Stimulated activated CD8-positive, alpha-beta memory T cell treated with anti-CD3 and anti-CD28 coated beads, Interleukin-2, amount 100 ng/mL, for 1 hour (primary cell): ENCODE measurements at places on chromosomes 7 and 10.

GRCh38 chr10:77016278-77016815, 621.3 kb downstream of the KCNMA1 start:
- DNase-seq, result no peak

DNA sequence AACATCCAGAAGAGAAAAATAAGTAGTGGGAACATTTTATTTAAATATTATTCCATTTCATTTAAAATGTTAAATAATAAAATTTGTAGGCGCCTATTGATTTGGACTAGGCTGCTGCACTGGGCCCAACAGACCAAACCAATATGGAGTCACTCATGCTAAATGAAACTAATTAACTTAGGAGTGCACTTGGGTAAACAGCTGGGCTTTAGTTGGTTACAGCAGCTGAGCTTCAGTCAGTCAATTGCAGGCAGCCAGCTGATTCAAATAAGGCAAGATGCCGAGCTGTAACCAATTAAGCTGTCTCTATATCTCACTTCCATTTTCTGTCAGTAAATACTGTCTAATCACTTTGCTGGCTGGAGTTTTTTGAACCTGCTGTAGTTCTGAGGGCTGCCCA, 102.1 kb upstream of the WDR11 start:
- DNase-seq, result no peak

DNA sequence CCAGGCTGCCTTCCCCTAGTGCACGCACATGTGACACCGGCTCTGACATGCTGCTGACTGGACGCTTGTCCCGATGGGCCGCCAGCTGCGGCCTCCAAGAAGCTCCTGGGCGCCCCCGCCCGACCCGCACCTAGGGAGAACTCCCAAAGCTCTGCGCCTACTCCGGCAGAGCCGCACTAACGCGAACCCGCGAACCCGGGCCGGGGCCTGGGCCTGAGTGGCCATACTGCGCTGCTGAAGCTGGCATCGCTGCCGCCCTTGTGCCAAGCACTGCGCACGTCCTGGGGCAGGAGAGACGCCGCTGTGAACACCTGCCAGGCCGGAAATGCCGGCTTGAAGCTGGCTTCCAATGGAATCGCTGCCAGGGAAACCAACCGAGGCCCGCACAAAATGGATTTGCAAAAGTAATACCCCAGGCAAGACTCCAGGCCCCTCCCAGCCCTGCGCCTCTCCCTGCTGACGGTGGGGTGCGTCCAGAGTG, 85.1 kb downstream of the WASHC2A start:
- no peak for DNase-seq

- no peak for DNase-seq
Observed at GRCh38 chr7:29288181-29289091, 93.9 kb downstream of the CHN2 start.

DNA sequence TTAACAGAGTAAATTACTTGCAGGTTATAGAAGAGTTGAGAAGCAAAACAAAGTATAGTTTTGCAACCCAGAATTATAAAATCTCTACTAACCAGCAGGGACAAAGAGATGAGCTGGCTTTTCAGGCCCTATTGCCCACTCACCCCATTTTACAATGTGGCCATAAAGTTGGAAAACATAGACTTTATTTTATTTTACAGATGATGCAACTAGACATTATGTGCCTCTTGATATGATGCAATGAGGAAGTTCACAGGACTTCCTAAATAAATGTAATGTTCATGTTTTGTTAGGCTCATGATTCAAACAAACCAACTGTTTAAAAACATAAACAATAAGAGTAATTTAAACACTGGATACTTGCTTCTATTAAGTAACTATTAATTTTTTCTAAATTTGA, 141.1 kb upstream of the WNT16 start:
- no peak for DNase-seq

DNA sequence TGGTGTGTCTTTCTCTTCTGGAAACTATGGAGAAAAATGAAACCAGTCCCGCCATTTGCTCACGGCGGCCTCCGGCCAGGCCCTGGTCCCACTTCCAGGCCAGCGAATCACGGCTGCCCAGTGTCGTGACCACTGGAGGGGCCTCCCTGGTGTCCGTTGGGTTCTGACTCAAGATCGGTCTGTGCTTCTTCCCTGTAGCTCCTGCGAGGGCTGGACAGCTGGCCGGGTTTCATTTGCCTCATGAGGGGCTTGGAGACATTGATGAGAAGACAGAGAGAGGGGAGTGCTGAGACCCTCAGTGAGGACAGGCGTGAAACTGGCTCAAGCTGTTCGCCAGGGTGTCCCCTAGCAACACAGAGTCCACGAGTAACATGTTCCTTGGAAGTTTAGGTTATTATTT, 108.6 kb downstream of the ADARB2 start:
- no peak for DNase-seq

- no peak for DNase-seq
Observed at GRCh38 chr10:58993480-58994221, 182.8 kb upstream of the PHYHIPL start.

GRCh38 chr10:98408799-98409198, 6.2 kb downstream of the PYROXD2 start:
- no peak for DNase-seq

DNA sequence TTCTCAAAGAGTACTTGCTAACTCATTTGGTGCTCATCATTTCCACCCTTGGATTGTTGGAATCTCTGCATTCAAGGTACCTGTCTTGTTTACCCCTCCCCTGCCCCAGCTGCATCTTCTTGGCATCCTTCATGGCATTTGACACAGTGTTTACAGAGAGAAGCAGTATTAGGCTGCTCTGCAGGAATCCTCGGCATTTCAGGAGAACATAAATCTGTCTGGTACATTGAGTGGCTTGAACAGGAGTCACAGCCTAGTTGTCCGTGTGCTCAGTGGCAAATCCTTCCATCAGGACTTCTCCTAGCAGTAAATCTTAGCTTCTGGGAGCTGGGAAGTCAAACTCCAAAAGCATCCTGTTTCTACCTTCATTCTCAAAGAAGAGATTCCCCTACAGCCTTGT, 136.8 kb upstream of the YAE1 start:
- no peak for DNase-seq

GRCh38 chr7:29457141-29457561, 106.5 kb upstream of the PRR15 start:
- DNase-seq, result no peak

DNA sequence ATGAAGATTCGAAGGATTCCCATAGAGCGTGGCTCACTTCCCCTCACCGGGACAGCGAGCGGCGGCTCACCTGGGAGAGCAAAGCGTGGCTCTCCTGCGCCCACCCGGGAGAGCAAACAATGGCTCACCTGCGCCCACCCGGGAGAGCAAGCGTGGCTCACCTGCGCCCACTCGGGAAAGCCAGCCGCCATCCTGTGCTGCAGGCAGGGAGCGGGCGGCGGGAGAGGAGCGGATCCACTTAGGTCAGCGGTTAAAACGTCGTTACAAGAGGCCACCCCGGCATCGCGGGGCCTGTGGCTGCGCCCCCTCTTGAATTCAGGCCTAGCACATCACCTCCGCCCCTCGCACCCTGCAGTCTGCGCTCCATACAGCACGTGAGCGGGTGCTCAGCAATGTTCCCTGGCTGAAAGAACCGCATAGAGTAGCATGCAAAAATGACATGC, 461 bp upstream of the FIGNL1 start:
- DNase-seq, result no peak

DNA sequence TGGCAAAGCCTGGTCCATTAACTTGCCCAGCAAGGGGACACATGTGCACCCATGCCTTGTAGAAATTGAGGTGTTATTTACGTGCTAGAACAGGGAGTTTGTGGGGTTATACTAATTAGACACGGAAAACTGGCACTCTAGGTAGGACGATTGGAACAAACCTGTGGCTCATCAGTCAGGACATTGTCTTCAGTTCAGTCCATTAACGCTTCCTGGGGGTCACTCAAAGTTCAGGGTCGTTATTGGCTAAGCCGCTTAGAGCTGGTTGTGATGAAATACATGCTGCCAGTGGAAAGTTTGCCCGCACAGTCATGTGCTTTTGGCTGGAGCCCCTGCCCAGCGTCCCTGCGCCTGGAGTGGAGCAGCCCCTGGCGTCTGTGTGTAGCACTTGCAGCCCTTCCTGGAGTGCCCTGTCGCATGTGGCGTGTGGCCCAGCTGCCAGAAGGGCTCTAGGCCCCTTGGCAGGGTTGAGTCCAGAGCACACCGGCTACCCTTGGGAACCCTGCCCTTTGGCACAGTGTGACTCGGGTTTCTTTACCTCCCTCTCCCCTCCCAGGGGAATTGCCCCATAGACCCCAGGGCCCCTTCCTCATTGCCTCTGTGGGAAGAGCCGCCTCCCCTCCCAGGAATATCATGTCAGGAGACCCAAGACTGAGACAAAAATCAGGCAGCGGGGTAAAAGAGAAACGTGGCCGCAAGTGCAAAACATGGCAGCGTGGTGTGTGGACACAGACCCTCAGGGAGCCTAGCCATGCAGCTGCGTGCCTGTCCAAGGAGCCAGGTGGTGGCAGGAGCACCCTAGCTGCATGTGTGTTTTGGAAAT, 9.8 kb downstream of the ZNF775 start:
- DNase-seq, result no peak

- no peak for DNase-seq
Observed at GRCh38 chr10:50275650-50276235, 24.4 kb upstream of the ASAH2 start.

DNA sequence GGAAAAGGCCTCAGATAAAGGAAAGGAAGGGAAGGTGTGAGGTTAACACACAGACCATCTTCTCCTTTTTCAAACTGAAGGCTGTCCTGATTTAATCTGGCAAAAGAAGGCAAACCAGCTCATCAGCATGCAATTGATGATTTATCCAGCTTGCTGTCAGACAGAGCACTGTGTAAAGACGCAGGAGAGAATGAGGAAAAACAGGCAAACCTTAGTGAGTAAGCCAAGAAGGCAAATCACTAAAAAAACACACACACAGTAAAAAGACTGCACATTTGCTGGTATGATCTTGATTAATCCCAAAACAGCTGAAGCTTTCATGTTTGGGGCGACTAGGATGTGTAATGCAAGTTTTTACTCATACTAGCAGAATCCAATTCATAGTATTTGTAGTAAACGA, 65.8 kb upstream of the SKAP2 start:
- no peak for DNase-seq

GRCh38 chr10:79068203-79068561, 584 bp upstream of the ZMIZ1 start:
- no peak for DNase-seq

DNA sequence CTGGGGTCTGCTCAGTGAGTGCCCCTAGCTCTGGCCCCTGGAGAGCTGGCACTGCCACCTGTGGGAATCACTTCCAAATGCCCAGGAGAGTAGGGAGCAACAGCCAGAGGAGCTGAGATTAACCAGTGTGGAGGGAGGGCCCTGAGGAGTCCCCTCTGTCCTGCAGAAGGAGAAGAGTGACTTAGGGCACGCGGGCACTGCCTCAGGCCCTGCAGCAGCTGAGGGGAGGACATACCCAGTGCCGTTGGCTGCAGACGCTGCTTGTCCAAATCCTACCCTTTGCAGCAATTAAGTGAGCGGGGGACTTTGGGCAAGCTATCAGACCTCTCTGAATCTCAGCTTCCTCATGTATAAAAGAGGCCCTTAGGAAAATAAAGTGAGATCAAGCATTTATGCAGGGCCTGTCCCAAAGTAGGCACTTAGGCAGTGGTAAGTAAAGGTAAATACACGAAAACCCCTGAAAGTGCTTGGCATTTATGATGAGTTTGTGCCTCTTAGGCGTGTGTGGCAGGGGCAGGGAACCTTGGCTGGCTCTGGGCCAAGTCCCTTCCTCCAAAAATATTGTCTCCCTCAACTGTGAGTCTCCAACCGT, 16.9 kb downstream of the PRF1 start:
- no peak for DNase-seq

GRCh38 chr7:95609277-95609971, 13.1 kb upstream of the PDK4 start:
- no peak for DNase-seq

DNA sequence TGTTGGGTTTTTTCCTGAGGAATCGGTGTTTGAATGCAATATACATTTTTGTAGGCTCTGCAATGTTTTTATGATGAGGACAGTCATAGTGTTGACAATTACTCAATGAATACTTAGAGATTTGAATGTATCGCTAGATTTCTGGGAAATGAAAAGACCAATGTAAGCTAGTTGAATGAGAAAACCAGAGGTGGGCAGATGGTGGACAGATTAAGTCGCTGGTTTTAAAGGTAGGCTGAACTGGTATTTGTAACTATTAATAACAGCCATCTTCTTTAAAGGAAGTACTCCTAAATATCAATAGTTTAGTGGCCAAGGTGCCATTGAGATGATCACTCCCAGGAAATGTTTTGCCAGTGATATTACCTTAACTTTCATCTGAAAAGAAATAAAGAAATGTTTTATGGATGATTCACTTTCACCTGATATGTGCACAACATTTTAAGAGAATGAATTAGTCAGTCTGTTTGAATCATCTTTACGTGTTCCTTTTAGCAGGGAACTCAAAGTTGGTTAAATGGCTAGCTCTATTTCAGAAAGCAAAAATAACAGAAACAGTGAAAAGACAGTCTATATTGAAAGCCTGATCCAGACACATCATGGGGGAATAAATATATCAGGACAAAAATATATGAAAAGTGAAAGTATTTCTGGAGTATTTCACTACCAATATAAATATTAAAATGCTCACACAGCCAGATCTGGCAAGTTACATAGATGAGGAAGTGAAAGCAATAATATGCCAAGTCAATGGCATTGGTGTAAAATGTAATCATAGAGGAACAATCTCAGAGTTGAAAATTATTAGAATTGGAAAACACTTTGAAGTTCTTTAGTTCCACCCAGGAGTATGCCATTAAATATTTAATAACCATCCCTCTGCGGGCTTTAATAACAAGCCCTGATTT, 20.7 kb downstream of the MET start:
- DNase-seq, result no peak

GRCh38 chr7:108662783-108663362, 93.2 kb downstream of the DNAJB9 start:
- no peak for DNase-seq

DNA sequence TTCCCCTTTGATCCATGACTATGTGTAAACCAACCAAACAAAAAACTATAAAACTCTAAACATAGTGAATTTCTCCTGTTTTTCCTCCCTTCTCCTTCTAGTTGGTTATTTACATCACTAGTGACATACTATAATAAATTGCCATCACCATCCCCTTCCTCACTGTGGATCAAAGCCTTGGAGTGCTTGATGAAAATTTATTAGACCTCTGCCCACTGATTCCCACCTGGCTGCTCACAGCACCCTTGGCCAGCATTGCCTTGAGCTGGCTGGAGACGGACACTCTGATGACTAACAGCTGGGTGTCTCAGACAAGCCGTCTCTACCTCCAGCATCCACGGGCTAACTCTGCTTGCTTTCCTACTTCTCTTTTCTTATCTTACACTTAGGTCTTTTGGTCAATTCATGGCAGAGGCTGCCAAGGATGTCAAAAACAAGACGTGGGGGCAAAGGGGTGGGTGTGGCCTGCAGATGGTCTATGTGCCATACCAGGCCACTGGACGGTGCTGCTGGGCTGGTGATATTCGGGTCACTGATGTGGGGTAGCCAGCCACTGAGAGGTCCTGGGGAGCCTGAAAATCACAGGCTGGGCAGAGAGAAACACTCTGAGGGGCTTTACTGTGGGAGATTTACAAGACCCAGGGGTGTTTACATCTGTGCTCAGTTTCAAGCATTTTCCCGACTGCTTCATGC, 207.8 kb downstream of the TAX1BP1 start:
- DNase-seq, result no peak
